ENCODE measurements at places on chromosomes 6 and 20.

- DNase-seq, result no peak
These were observed 15.4 kb downstream of the PEDS1 start for GRCh38 chr20:50138120-50138478.

- no peak for DNase-seq
These were observed 38.3 kb downstream of the HNF4A start for GRCh38 chr20:44393608-44394451.

DNA sequence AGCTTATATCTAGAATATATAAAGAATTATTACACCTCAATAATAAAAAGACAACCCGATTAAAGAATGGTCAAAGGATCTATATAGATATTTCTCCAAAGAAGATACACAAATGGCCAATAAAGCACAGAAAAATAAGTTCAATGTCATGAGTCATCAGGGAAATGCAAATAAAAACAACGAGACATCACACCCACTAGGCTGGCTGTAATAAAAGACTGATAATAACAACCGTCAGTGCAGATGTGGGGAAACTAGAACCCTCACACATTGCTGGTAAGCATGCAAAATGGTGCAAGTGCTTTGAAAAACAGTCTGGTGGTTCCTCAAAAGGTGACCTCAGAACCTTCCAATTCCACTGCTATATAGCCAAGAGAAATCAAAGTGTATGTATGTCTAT is 33.0 kb downstream of the TBX18 start:
- DNase-seq, result no peak

GRCh38 chr6:156191895-156192294 is 585.3 kb upstream of the ARID1B start:
- no peak for DNase-seq

- DNase-seq, result no peak
These were observed at the start of gene FHL5 for GRCh38 chr6:96562886-96563285. Gene FHL5 (plus strand): TSS chr6:96563128. CDS start chr6:96603614, 40,486 bp downstream.

- no peak for DNase-seq
These were observed 2.1 kb upstream of the KCNS1 start for GRCh38 chr20:45103072-45103471.

GRCh38 chr6:129280749-129281148 is 397.8 kb downstream of the LAMA2 start:
- no peak for DNase-seq

DNA sequence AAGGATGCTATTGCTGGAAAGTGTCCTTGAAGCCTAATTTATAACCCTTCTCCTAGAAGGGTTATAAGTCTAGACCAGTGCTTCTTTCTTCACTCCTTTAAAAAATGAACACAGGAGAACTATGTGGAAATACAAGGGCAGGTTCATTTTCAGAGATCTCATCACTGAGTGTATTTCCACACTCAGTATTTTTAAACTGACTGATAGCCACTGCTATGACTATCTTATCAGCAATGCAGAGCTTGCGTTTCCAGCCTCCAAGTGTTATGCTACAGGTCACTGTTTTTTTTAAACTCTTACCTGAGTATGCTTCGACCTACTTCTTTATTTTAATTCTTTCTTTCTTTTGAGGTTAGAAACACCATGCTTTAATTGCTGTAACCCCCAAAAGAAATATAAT is 319.1 kb downstream of the ARHGAP18 start:
- DNase-seq, result no peak

DNA sequence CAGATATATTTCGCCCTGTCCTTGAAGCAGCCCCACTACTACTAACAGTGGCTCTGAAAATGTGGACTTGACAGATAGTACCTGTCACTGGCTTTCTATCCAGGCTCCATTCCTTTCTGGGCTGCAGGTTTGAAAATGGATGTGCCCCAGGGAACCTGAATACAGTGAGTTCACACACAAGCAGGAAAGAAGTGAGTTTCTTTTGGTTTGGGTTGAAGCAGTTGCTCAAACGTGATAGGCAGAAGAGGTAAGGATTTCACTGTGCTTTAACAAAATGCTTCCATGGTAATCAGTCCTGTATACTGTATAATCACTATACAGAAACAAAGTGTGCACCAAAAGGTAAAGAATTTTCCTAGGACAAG is 382.9 kb downstream of the PRKN start:
- no peak for DNase-seq

DNA sequence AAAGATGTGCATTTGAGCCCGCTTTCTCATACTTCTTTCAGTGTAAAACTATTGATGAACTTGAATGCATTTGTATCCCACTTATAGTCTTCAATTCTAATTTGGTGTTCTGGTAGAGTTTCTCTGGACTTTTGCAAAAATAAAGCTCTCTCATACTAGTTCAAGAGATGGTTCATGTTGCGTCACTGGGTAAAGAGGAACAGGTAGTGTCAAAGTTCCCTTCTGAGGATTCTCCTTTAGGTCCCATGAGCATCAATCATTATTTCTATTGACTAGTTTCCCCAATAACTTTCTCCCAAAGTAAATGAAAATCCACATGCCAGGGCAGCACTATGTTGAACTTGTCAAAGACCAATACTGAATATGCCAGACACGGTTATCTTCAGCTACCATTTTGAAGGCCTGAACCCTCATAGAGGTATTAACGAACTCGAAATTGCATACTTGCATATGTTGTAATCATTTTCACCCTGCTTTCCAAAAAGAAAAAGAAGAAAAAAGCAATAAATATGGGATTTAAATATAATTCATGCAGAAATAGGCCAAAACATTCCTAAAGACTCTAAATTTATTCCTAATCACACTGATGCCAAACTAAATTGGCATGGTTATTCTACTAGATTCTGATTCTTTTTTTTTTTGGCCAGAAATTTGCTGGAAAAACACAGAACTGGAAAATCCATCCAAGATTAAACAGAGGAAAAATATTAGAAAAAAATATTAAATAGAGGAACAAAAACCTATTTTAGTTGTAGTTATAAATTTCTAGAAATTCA is 84.5 kb downstream of the SGK1 start:
- no peak for DNase-seq

- DNase-seq, result no peak
These were observed 24.0 kb upstream of the CCND3 start for GRCh38 chr6:41965429-41966213.

DNA sequence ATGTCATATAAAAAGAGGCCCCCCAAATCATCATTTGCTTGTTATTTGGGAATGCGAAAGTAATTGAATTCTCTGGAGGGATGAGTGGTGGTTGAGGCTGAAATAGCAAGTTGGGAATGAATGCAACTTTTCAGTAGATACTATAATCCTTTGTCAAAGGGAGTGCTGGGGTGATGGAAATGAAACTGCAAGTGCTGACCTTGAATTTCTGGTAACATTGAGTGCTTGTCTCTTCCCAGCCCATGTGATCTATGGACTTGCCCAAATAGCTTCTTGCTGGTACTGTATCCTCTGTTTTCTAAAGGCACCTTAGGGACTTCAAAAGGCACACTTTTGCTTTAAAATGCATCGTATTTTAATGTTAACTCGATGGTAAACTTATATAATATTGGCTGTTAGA is 14.8 kb downstream of the PAQR8 start:
- DNase-seq, result no peak

DNA sequence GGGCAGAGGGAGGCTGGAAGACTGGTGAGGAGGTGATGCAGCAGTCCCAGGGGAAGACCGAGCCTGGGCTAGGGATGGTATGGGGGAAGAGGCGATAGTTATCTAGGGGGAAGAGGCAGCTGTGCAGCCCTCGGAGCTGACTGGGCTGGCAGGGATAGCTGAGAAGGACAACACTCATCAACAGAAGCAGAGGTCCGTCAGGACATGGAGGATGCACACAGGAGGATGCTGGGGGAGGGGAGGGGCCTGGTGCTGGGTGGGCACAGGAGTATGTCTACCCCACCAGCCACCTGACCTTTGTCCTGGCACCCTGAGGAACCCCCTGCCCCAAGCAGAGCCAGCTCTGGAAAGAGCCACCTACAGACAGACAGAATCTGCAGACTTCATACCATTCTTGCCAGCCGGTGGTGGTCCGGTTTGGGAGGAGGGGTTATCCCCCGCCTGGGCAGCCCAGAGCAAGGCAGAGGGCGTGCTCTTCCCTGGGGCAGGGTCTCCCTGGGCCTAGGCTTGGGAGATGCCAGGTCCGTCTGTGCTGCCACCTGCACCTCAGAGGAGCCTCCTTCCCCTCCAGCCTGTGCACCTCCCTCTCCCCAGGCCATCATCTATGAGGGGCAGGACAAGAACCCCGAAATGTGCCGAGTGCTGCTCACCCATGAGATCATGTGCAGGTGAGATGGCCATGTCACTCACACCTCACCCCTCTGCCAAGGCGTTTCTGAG is 14.9 kb downstream of the EBF4 start:
- DNase-seq, result no peak

GRCh38 chr20:33480048-33480447 is 9.8 kb upstream of the CBFA2T2 start:
- DNase-seq, result no peak

- DNase-seq, result no peak
These were observed at the start of gene RUNX2 for GRCh38 chr6:45327956-45328522. Gene RUNX2 (plus strand): TSS chr6:45328330. CDS start chr6:45328727, 397 bp downstream.

DNA sequence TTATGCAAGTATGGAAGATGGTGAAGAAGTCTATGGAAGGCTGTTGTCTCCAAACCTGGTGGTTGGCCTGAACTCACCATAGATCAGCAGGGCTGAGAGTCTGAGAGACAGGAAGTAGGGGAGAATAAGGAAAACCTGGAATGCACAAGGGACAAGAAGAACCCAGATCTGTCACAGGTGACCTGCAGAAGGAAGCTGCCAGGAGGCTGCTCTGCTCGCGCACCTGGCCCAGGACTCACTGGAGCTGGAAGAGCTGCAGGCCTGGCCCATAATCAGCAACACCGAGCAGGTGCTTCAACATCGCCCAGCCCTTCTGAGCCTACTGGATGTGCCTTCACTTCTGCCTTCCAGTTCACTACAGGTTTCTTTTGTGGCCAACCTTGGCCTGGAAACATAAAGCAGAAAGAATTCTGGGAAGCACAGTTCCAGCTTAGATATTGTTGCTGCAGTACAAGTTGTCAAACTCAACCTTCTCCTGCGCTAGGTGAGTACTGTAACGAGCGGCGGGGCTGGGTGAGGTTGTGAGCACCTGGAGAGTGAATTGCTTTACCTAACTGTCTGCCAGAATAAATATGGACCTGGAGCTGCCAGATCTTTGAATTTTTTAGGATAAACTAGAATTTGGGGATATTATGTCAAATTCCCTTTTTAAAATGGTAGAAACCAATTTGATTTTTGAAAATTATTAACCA is 82.4 kb downstream of the CDH26 start:
- no peak for DNase-seq

DNA sequence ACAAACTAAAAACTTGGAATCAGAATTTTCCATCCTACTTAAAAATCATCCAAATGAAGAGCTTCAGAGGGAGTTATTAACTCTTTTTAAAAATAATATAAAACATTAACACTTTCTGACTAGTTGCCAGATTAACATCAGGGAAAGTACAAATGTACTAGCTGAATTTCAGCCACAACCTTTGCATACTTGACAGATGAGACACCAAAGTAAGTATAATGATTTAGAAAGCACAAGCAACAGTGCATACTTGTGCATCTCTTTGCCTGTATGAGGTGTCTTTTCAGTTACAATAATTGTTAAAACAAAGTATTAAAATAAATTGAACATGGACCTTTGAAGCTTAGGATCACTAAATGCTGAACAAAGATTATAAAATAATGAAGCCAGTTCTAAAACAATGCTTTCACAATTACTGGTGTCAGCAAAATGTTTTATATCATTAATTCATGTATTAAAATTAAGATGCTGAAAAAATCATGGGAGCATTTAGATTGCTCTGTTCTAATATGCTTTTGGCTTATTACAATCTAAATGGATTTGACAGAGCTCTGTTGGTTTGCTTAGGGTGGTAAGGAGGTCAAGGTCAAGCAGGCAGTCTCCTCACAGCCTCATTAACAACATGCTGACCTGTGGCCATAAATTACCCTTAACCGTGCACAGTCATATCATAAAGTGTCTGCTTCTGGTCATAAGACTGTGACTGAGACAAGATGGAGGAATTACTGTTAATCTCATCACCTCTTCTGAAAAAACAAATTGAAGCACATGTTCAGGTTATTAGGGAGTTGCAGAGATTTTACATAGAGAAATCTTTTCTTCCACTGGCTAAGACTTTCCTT is 15.1 kb downstream of the RNF217 start:
- DNase-seq, result no peak

DNA sequence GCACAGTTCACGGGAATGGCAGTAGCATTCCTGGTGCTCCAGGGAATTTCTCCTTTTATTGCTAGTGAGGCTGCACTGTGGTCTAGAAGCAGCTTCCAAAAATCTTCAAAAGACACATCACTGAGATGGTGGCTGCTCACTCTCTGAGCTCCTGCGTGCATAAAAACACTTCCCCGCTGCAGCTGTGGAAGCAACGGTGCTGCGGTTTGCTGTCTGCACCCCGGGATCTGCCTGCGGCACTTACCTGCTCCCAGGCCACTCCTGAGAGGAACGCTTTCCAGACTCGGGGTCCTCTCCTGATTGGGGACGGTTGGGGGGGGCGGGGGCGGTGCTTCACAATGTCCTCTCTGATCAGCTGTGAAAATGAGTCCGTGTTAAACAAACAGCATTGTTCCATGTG is 77.9 kb downstream of the TMEM242 start:
- no peak for DNase-seq

GRCh38 chr6:125363039-125363823 is 61.5 kb upstream of the HDDC2 start:
- no peak for DNase-seq

DNA sequence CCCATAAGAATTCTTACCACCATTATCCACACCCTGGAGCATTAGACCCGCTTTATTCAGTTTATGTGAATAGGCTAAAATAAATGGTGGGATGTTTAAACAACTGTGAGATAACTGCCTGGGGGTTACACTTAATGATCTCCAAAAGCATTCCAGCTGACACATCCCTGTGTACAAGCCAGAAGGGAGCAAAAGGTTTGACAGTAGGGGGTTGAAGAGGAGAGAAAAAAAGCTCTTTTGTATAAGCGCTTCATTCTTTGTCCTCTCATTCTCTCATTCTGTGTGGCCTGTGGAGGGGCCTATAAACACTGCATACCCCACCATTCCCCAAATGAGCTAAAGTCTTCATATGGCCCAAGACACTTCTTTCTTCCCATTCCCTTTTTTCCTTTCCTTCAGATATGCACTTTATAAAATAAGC is 30.8 kb upstream of the COL21A1 start:
- DNase-seq, result no peak

Measured in activated CD4-positive, CD25-positive, alpha-beta regulatory T cell (primary cell).